T-helper 17 cell (primary cell): ENCODE measurements at places on chromosomes 16 and 17. TPM values are rescaled to one million over a fixed set of nuclear protein-coding genes. Genes with fewer than 3 reads are reported as not detected.

- H3K27me3 ChIP-seq, result no peaks in the 10 kb centered on the region
- no peak for DNase-seq
- H3K4me1 ChIP-seq, result no peaks in the 10 kb centered on the region
- no peak overlapping the region for H3K4me3 ChIP-seq
- no peaks in the 10 kb centered on the region for H3K36me3 ChIP-seq
These were observed 726.9 kb downstream of the CDH8 start for GRCh38 chr16:61309386-61309785.

DNA sequence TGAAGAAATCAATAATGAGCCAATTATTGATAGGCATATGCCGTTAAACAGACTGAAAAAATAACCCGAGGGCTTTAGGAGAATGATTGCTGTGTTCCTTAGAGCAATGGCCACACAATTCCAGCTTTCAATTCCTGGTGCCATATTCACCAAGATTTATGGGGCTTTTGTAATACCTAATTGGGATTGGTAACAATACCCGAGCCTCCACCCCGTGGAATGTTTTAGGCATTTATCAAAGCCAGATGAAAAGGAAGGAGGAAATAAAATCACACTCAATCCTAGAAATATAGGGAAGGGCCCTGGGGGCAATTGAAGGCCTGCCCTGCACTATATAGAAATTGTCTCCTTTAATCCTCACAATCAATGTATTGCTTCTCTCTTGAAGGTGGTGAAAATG, 42.1 kb upstream of the MLYCD start:
- H3K36me3 ChIP-seq, result no peaks in the 10 kb centered on the region
- DNase-seq, result no peak
- H3K27me3 ChIP-seq, result peaks cover 35% of the 10 kb centered on the region
- no peaks in the 10 kb centered on the region for H3K4me1 ChIP-seq
- H3K27ac ChIP-seq, result no peak overlapping the region

GRCh38 chr17:10304758-10305300, 68.0 kb downstream of the MYH13 start:
- H3K4me1 ChIP-seq, result no peaks in the 10 kb centered on the region
- H3K27me3 ChIP-seq, result no peaks in the 10 kb centered on the region

DNA sequence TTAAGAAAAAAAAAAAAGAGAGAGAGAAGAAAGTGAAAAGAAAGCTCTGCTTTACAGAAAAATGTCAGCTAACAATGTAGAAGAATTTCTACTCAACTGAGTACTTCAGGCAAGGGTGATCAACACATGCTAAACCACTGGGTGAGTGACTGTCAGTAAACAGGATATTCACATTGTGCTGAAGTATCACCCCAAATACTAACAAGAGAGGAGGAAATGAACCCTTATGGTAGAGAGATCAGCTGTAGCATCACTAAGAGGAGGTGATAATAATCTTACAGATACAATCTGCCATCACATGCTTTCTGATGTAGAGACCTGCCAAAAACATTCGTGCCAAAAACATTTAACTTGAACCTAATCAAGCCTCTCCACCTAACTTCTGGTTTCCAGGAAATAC, 30.7 kb upstream of the ICAM2 start:
- H3K4me3 ChIP-seq, result peak overlapping the region; percentile 55
- H3K27ac ChIP-seq, result peak overlapping the region; percentile 95
- H3K4me1 ChIP-seq, result peaks cover 37% of the 10 kb centered on the region
- no peaks in the 10 kb centered on the region for H3K27me3 ChIP-seq
- H3K36me3 ChIP-seq, result peaks cover 6% of the 10 kb centered on the region

DNA sequence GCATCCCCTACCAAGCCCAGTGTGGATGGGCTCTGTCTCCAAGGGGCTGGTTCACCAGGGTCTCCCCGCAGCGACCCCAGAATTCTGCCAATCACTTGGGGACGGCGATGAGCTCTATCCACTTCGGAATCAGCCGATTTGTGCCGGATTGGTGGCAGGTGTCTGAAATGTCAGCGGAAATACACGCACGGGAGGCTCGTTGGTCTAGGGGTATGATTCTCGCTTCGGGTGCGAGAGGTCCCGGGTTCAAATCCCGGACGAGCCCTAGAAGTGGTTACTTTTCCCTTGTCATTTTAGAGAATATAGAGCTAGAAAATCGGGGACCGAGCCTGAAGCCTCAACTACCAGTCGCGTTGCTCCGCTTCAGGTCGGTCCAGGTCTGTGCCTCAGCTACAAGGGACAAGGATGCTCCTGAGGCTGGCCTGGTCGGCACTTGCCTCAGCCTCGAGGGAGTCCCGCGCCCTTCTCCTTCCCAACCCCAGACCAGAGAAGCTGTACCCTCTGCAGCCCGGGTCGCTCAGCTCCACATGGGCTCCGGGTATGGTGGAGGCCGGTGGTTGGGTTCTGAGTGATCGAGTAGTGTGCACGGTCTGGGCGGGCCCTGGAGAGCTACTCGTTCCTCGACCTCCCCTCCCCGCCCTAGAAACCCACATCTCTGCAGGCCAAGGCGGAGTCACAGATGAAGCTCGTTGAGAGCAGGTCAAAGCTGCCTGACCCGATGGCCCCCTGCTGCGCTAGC, 16.0 kb upstream of the OR1F1 start:
- DNase-seq, result no peak
- H3K36me3 ChIP-seq, result peaks cover under 1% of the 10 kb centered on the region
- H3K27me3 ChIP-seq, result peaks cover 43% of the 10 kb centered on the region
- H3K27ac ChIP-seq, result peak overlapping the region; percentile 91
- peak overlapping the region; percentile 85 for H3K4me3 ChIP-seq
- peaks cover 28% of the 10 kb centered on the region for H3K4me1 ChIP-seq

DNA sequence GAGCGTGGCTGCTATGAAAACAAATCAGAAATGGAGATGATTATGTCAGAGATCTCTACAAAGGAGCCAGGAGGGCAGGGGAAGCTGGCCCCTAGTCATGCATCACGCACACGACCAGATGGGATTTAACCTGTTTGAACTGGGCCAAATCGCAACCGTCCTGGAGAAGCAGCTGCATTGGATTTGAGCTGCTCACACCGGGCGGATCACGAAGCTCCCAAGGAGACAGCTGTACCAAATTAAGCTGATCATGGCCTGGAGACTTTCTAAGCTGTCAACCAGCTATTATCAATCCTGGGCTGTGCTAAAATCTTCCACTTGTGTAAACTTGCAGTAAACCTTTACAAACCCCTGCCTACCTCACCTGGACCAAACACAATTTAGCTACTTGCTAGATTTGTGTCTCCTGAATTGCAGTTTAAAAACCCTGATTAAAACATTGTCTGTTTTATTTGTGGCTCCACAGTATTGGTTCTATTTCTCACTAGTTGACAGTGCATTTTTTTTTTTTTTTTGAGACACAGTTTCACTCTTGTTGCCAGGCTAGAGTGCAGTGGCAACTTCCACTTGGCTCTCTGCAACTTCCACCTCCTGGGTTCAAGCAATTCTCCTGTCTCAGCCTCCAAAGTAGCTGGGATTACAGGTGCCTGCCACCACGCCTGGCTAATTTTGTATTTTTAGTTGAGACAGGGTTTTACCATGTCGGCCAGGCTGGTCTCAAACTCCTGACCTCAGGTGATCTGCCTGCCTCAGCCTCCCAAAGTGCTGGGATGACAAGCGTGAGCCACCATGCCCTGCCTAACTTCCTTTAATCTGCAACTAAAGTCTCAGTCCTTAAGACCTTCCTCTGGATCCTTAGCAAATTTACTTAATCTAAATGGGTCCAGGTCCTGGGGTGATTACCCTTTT, 98.3 kb upstream of the GRIN2A start:
- DNase-seq, result no peak
- H3K4me3 ChIP-seq, result no peak overlapping the region
- peaks cover 5% of the 10 kb centered on the region for H3K4me1 ChIP-seq
- H3K27ac ChIP-seq, result no peak overlapping the region

DNA sequence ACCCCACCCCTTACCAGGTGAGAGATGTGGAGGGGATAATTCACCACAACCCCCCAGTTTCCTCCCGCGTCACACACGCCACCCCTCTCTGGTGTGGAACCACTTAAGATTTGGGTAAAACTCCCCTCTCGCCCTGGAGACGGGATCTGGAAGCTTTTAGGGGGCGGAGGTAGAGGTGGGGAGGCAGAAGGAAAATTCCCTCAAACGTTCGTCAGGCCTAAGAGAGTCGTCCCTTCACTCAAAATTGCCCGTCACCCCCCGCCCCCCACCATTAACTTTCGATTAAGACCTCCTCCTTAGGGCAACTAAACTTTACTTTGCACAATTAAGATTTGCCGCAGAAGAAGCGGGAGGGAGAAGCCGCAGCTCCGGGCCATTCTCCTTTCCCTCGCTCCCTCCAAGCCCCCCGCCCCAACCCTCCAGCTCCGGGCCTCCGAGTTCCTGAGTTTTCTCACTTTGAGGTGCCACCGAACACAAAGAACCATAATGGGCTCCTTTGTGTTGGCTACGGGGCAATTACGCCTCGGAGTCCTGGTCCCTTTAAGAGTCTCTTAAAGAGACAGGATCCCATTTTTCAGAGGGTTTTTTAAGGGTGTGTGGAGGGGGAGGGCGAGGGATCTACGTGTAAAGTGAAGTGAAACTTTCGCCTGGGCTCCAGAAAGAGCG, 985 bp upstream of the FZD2 start:
- peaks cover 15% of the 10 kb centered on the region for H3K4me1 ChIP-seq
- peaks cover 16% of the 10 kb centered on the region for H3K36me3 ChIP-seq
- peaks cover 72% of the 10 kb centered on the region for H3K27me3 ChIP-seq
- peak overlapping the region; percentile 93 for H3K4me3 ChIP-seq
- no peak for DNase-seq

GRCh38 chr17:62809656-62810055, 1.5 kb upstream of the MARCHF10 start:
- H3K27ac ChIP-seq, result no peak overlapping the region
- DNase-seq, result no peak
- peaks cover 8% of the 10 kb centered on the region for H3K4me1 ChIP-seq
- peaks cover 26% of the 10 kb centered on the region for H3K27me3 ChIP-seq

DNA sequence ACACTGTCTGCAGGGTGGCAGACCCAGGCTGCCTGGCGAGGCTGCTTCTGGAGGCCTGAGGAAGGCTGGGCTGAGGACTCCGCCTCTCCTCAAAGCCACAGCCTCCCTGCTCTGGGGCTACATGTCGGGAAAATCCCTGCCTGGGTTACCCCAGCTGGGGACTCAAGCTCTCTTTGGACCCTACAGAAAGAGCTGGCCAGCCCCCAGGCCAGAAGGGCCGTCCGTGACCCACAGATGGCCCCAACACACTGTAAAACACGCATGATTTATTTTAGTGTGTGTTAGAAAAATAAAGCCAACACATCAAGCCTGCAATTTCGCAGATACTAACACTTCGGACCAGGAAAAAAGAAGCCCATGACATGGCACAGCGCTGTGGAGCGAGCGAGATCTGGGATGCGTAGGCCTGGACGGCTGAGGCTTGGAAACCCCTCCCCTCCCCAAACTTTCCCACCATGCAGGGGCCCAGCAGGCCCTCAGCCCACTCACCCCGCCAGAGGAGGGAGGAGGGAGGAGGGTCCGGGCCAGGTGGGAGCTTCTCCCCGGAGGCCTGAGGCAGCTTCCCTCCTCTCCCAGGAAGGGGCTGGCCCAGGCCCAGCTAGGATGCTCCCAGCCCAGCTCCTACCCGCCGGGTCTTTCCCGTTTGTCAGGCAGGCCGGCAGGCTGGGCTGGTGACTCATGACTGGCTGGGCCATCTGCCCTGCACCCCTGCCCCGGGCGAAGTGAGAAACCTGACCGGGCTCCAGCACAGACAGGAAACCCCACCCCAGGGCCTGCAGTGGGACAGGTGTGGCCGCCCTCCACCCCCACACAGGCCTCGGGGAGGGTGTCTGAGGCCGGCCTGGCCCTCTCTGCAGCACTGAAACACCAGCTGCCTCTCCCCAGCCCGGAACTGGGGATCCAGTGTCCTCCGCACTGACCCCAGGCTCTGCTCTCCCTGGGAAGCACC, 34.1 kb upstream of the SLC38A10 start:
- no peaks in the 10 kb centered on the region for H3K4me1 ChIP-seq
- H3K4me3 ChIP-seq, result no peak overlapping the region
- peaks cover 2% of the 10 kb centered on the region for H3K36me3 ChIP-seq
- no peak for DNase-seq
- peaks cover 26% of the 10 kb centered on the region for H3K27me3 ChIP-seq
- no peak overlapping the region for H3K27ac ChIP-seq

DNA sequence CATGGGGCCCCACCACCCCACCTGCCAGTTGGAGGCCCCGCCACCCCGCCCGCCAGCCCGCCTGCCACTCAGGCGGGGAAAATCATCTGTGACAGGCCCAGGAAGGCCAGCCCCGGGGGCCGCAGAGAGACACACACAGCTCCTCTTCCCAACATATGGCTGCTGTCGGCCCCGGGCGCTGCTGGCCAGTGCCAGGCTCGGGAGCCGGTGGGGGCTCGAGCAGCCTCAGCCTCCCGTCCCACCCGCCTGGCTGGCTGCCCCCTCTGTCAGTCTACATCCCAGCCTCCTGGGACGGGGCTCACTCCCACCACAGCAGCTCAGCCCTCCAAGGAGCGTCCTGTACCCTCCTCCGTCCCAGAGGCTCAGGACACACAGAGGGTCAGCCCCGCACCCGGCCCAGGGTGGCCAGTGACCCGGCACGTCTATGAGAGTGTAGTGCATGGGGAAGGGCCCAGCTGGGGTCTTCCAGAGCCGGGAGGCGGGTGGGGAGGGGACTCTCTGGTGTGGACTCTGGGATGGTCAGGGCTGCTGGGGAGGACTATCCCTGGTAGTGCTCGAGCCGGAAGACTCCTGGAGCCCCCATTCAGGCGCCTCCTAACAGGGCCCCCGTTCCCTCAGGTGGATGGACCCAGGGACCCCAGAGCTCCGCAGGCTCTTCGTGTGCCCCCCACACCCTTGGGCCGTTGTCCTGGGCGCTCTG, 3.6 kb upstream of the PRR35 start:
- no peaks in the 10 kb centered on the region for H3K27me3 ChIP-seq
- no peaks in the 10 kb centered on the region for H3K36me3 ChIP-seq
- H3K4me3 ChIP-seq, result no peak overlapping the region

GRCh38 chr16:87186446-87186845, 130.7 kb downstream of the C16orf95 start:
- no peak overlapping the region for H3K27ac ChIP-seq
- no peak for DNase-seq
- H3K27me3 ChIP-seq, result peaks cover 7% of the 10 kb centered on the region
- H3K4me3 ChIP-seq, result no peak overlapping the region

DNA sequence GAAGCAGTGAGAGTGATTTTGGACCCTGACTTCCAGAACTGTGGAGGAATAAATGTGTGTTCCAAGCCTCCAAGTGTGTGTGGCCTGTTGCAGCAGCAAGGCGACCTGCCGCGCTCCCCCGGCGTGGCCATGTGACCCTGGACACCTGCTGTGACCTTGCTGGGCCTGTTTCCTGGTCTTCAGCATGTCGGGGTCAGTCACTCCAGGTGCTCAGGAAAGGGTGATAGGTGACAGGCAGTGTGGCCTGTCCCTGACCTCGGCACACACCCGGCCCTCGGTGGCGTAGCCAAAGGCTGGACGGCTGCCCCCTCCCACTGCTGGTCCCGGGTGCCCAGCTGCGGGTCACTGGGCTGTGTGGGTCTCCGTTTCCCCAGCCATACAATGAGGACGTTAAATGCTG, 31.8 kb upstream of the ZNF469 start:
- H3K36me3 ChIP-seq, result no peaks in the 10 kb centered on the region
- H3K27me3 ChIP-seq, result no peaks in the 10 kb centered on the region
- H3K4me1 ChIP-seq, result peaks cover 7% of the 10 kb centered on the region
- H3K4me3 ChIP-seq, result no peak overlapping the region
- no peak overlapping the region for H3K27ac ChIP-seq

CDK5R1 gene
- total RNA-seq, result 8.2 TPM

CLUH gene
- 55.2 TPM for total RNA-seq

NPIPA2 gene
- 3.7 TPM for total RNA-seq

KREMEN2 gene
- not detected for total RNA-seq
